ENCODE measurements at places on chromosomes 16 and 17.

DNA sequence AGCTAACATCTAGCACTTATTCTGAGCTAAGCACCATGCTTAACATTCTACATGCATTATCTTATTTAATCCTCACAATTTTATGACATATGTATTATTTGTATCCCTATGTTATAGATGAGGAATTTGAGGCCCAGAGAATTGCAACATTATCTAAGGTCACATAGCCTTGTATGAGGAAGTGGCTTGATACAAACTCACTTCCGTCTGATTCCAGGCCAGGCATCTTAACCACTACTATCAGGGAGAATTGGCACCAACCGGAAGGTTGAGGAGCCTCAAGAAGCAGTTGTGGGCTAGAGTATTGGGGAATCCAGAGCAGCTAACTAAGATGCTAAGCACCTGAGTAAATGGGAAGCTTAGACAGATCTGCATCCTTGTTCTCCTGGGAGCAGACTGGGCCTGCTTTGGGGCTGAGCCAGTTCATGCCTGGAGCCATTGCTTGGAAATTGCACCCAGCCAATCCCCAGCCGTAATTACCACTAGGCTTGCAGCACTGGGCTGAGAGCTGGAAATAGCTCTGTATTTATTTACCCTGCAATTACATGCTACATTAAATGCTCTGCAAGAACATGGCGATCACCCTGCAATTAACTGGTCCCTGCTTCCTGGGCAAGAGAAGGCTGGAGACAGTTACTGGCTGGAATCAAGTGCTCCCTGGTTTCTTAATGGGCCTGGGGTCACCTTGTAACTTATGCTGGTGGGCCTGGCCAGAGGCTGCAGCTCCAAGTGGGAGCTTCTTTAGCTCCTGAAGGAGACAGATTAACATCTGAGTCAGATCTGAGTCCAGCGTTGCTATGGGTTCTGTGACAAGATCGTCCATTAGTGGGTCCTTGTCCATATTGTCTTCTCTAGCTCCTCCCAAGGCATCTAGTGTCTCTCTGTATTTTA lies 273.1 kb upstream of the CCL2 start:
- no peak for DNase-seq

DNA sequence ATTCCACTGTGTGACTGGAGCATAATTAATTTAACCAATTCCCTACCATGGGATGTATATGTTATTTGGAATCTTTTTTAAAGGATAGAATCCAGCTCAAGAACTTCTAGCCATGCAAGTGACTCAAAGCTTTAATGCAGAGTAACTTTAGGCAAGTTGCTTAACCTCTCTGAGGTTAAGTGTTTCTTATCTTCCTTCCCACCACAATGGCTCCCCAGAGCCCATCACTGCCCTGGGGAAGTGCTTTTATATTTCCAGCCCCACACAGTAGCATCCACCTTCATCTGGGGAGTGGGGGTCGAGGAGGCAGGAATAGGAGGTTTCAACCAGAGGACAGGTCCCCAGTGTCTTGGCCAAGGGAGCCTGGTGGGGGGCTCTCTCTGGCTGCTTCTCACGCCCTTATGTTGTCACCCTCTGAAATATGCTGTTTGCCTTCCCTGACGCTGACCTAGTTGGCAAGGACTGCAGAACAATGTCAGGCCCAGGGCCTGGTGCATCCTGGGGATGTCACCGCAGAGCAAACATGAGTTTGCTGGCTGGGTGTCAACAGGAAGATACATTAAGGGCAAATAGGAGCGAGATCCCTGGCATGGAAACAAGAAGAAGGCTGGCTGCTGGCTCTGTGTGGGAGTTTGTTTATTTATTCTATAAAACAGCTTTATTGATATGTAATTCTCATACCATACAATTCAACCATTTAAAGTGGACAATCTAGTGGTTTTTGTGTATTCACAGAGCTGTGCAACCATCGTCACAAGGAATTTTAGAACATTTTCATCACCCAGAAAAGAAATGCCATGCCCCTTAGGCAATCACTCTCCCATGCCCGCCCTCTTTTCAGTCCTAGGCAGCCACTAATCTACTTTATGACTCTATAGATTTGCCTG lies 46.6 kb upstream of the WSB1 start:
- DNase-seq: no peak

- no peak for DNase-seq
These were observed 66.2 kb downstream of the GOSR1 start for GRCh38 chr17:30543456-30543855.

DNA sequence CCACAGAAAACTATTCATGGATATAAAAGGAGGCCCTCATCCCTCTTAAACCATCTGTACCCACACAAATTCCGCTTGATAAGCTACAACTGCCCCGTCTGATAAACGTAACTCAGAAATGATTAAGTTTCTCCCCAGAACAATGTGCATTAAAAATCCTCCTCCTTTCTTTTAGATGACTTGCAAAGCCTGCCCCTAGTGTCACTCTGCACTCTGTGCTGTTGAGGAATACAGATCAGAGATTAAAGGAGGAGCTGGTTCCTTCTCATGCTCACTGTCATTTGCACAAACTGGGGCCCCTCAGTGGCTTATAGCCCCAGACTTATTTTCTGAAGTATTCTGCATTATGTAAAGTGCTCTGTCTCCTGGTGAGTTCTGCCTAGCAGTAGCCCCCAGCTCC lies 33.3 kb downstream of the CDRT15 start:
- peak; percentile 48 for DNase-seq

DNA sequence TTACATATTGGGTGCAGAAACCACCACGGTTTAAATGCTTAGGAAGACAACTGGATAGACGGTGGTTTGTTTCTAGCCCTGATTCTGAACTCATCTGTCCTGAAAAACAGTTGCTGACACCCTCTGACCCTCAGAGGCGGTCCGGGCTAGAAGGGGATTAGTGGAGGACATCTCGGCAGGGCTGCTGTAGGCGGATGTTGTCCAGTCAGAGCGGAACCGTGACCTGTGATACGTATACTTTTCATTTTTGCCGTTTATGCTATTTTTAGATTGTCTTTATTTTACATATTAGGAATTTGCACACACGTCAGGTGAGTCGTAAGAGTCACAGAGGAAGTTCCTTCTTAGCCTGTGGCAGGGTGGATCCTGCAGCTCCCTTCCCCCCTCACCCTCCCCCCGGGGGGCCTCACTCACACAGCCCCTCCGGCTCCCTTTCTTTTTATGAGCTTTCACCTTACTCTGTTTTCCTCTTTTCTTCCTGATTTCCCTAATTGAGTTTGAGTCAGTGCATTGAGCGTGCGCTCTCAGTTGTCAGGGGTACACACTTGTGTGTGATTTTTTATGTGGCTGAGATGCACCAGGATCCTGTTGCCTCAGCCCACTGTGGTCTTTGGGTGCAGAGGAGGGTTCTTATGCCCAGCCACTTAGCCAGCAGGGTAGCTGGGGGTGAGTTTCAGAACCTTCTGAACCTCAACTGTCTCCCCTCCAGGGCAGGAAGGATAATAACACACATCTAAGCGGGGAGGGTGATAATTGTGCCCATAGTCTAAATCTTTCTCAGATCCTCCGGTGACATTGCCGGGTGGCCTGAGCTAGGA lies 211.1 kb upstream of the CHMP6 start:
- DNase-seq: no peak

DNA sequence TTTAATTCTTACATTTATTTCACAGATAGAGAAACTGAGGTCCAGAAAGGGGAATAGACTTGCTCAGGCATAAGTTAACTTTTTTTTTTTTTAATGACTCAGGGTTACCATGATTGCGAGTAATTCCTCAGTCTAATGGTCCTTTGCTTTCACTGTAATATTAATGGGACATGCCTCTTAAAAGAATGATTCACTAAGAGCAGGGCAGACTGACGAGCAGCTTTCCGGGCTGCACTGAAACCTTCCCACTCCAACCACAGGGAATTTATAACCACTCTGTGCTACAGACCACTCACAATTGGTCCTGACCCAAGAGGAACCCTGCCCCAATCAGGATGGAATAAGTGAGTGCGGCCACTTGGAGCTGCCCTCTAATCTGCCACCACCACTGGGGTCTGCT lies 5.7 kb downstream of the HOXB2 start:
- DNase-seq: no peak

DNA sequence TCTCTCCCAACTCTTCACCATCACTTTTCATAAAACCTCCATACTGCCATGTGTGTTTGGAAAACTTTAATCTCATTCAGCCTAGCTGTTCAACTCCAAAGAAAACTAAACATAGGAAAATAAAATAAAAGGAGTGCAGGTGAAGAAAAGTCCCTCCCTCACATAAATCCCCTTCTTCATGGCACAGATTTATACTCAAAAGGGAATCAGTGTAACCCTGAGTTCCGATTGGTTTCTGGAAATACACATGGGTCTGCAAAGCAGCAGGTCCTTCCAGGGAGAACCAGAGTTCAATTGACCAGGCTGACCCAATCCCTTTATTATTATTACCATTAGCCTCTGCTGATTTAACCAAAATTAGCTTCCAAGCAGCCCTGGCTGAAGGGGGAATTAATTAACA lies 8.9 kb upstream of the HOXB2 start:
- DNase-seq: no peak

DNA sequence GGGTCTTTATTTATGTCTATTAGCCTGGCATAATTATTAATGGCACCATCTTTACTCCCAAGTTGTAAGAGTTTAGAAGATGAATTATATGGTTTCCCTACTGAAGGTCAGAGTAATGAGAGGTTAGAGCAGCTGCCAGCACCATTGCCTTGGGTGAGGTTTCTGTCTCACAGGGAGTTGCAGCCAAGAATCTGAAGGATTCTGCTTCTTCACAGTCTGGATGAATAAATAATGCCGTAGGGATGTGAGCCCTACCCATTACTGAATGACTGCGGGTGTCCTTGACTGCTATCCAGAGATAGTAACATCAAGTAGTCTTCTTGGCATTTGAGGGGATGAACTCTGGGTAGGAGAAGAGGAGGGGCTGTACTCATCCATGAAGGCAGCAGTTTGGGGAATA lies 52.8 kb upstream of the SMIM36 start:
- no peak for DNase-seq

DNA sequence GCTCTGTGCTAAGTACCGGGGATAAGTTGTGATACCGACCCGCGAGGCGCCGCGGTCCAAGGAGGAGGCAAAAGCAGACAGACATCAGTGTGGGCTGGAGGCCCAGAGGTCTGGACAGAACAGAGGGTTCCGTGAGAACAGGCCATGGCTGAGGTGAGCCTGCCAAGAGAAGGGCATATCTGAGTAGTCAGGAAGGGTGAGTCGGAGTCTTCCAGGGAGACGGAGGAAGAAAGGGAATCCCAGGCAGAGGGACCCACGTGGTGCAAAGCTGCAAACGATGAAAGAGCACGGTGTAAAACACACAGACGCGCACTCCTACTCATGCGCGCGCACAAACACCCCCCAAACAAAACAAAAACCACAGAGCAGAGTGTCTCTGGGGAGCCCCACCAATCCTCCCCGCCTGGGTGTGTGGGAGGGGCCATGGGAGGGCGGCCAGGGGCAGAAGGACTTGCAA lies 18.1 kb downstream of the RHBDL3 start:
- DNase-seq: no peak

GRCh38 chr17:15083225-15083624 lies 181.9 kb downstream of the PMP22 start:
- DNase-seq: no peak

GRCh38 chr16:50378417-50378816 lies 9.6 kb upstream of the BRD7 start:
- DNase-seq: no peak

DNA sequence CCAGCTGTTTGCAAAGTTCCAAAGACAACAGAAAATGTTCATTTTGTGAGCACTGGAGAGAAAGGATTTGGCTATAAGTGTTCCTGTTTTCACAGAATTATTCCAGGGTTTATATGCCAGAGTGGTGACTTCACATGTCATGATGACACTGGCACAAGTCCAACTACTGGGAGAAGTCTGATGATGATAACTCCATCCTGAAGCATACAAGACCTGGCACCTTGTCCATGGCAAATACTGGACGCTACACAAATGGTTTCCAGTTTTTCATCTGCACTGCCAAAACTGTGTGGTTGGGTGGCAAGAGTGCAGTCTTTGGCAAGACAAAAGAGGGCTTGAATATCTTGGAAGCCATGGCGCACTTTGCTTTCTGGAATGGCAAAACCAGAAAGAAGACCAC lies 385.0 kb downstream of the CDH11 start:
- DNase-seq: no peak

DNA sequence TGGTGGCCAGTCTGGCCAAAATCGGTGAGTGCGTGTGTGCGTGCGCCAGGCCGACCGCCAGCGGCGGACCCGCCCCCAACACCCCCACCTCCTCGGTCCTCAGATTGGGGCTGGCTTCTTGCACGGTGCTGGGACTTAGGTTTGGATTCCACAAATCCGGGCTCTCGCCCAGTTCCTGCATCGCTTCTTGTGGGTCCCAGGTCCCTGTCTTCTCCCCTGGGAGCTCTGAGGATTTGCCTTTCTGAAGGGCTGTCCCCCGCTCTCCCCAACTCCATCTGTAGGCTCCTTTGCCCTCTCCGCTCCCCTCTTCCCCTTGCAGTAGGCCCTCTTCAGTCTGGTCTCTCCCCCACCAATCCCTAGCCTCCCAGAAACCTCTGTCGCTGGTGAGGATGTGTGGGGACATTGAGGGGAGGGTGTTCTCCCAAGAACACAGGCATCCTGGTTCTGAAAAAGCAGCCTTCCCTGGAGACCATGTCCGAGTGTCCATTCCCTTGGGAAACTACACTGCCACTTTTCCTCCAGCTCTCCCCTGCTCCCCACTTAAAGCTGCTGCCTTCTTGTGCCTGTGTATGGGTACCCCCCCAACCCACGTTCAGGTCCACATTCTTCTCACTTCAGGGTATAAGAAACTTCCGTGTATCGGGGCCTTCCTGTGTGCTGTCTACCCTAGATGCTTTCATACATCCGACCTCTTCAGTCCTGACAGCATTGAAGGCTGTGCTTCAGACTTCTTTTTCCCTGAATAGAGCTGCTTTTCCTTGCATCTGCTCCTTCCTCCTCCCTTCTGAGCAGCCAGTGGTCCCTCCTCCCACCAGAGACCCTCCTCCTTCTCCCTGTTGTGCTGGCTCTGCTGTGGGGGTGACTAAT lies 632 bp downstream of the SLC9A5 start:
- no peak for DNase-seq

GRCh38 chr17:61775364-61775763 lies 88.0 kb downstream of the BRIP1 start:
- DNase-seq: no peak

DNA sequence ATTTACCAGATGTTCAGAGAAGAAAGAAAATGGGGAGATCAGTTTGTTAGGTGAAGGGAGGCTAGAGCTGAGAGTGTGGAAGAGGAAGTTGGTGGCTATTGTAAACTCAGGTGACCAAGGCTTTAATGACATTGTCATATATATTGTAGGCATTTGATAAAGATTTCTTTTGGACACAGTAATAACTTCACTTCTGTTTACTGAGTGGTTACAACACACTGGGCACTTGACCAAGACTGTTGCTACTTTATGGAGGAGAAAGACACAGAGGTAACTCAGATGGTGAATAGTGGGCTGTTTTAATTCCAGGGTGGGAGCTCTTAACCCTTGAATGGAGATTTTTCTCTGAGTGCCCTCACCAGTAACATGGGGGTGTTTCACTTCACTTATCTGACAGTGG lies 46.0 kb downstream of the TNRC6A start:
- DNase-seq: no peak

DNA sequence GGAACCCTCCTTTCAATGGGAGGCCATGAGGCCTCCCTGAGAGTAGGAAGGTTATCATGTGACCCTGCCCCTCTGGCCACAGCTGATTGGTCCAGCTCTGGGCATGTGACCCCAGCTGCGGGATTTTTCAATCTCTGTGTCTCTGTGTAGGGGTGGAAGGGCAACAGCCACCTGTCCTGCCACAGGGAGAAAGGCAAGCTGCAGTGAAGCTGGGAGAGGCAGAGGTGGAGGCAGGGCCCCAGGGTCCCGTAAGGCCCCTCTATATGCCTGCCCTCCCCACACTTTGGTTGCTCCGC lies 10.9 kb downstream of the DNAAF8 start:
- DNase-seq: no peak

Data from T-cell (primary cell).